ENCODE measurements at places on chromosomes 16 and 17. TPM values are rescaled to one million over a fixed set of nuclear protein-coding genes. Genes with fewer than 3 reads are reported as not detected.

Gene SEPTIN12
- not detected for total RNA-seq

Gene CA4
- total RNA-seq, result 12.9 TPM

Gene KDM6B
- total RNA-seq, result 23.3 TPM

Gene AATK
- total RNA-seq, result 2.3 TPM

Gene FMNL1
- total RNA-seq, result 8.7 TPM

Gene CORO7
- 12.5 TPM for total RNA-seq

Gene C16orf46
- 0.88 TPM for total RNA-seq

Gene SDR42E2
- 0.08 TPM for total RNA-seq

Gene LHX1
- not detected for total RNA-seq

Gene SOX15
- 1.9 TPM for total RNA-seq

Gene GNAO1
- total RNA-seq, result 15.4 TPM

Measured in left ventricle myocardium inferior (tissue), 1 donor.